ENCODE measurements at places on chromosomes 13 and 19.

GRCh38 chr19:10454267-10454666, 33.9 kb downstream of the PDE4A start:
- no peak overlapping the region for H3K27ac ChIP-seq
- peaks cover 4% of the 10 kb centered on the region for H3K27me3 ChIP-seq
- no peak overlapping the region for H3K4me3 ChIP-seq
- H3K4me1 ChIP-seq, result peaks cover 52% of the 10 kb centered on the region
- H3K36me3 ChIP-seq, result no peaks in the 10 kb centered on the region
- DNase-seq, result peak; percentile 46

- H3K27me3 ChIP-seq, result no peaks in the 10 kb centered on the region
- no peak overlapping the region for H3K27ac ChIP-seq
Measured at GRCh38 chr19:739998-740715, 10.8 kb upstream of the MISP start.

GRCh38 chr13:106286811-106287210, 248.7 kb downstream of the EFNB2 start:
- no peak overlapping the region for H3K4me3 ChIP-seq
- H3K27ac ChIP-seq, result no peak overlapping the region
- no peak for DNase-seq
- H3K36me3 ChIP-seq, result no peaks in the 10 kb centered on the region

- H3K27me3 ChIP-seq, result no peaks in the 10 kb centered on the region
- no peak overlapping the region for H3K4me3 ChIP-seq
- DNase-seq, result no peak
- H3K4me1 ChIP-seq, result no peaks in the 10 kb centered on the region
- no peaks in the 10 kb centered on the region for H3K36me3 ChIP-seq
Measured at GRCh38 chr13:72435251-72435650, 292.2 kb downstream of the MZT1 start.

- H3K27ac ChIP-seq, result peak overlapping the region; percentile 99
- no peak for DNase-seq
- H3K4me3 ChIP-seq, result peak overlapping the region; percentile 99
- no peaks in the 10 kb centered on the region for H3K27me3 ChIP-seq
- peaks cover 39% of the 10 kb centered on the region for H3K4me1 ChIP-seq
- peaks cover 21% of the 10 kb centered on the region for H3K36me3 ChIP-seq
Measured at GRCh38 chr13:42272804-42273175, 838 bp downstream of the AKAP11 start.

GRCh38 chr13:101465877-101466276, 13.4 kb downstream of the ITGBL1 start:
- H3K4me1 ChIP-seq, result no peaks in the 10 kb centered on the region
- H3K27ac ChIP-seq, result no peak overlapping the region
- H3K4me3 ChIP-seq, result no peak overlapping the region
- no peaks in the 10 kb centered on the region for H3K36me3 ChIP-seq

DNA sequence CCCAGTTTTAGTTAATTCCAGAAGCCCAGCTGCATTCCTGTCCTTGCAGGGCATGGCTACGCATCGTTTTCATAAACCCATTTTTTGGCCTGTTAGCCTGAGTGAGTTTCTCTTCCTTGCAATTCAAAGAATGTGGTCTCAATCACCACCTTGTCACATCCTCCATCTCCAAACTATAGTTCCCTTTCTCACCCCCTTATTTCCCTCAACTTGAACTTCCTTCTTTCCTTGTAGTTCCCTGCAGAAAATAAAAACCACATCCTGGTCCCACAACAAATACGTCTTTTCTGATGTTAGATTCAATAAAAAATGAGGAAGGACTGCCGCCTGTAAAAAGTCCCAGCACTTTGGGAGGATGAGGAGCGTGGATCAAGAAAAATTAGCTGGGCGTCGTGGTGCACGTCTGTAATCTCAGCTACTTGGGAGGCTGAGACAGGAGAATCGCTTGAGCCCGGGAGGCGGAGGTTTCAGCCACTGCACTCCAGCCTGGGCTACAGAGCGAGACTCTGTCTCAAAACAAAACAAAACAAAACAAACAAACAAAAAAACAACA, 13.2 kb downstream of the ADGRE3 start:
- DNase-seq, result no peak
- no peak overlapping the region for H3K27ac ChIP-seq
- H3K27me3 ChIP-seq, result peaks cover 11% of the 10 kb centered on the region
- H3K4me3 ChIP-seq, result no peak overlapping the region
- no peaks in the 10 kb centered on the region for H3K4me1 ChIP-seq
- H3K36me3 ChIP-seq, result no peaks in the 10 kb centered on the region

DNA sequence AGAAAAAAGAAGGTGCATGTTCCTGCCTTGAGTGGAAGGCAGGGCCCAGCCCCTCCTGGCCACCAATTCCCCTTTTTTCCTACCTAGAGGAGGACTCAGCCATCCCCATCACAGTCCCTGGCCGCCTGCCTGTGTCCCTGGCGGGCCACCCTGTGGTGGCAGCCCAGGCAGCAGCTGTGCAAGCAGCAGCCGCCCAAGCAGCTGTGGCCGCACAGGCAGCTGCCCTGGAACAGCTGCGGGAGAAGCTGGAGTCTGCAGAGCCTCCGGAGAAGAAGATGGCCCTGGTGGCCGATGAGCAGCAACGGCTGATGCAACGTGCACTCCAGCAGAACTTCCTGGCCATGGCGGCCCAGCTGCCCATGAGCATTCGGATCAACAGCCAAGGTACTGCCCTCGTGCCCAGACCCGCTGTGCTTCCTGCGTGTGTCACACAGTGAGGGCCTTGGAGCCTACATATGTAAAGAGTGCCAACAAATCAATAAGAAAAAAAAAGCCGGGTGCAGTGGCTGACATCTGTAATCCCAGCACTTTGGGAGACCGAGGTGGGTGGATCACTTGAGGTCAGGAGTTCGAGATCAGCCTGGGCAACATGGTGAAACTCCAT, 17.6 kb upstream of the WDR18 start:
- H3K27me3 ChIP-seq, result peaks cover 3% of the 10 kb centered on the region
- no peak overlapping the region for H3K27ac ChIP-seq
- H3K36me3 ChIP-seq, result peaks cover 86% of the 10 kb centered on the region
- no peak for DNase-seq

- H3K4me1 ChIP-seq, result peaks cover 4% of the 10 kb centered on the region
- no peak overlapping the region for H3K27ac ChIP-seq
- H3K4me3 ChIP-seq, result no peak overlapping the region
- H3K36me3 ChIP-seq, result no peaks in the 10 kb centered on the region
- H3K27me3 ChIP-seq, result peaks cover 29% of the 10 kb centered on the region
Measured at GRCh38 chr19:3397266-3398022, 31.1 kb downstream of the NFIC start.

DNA sequence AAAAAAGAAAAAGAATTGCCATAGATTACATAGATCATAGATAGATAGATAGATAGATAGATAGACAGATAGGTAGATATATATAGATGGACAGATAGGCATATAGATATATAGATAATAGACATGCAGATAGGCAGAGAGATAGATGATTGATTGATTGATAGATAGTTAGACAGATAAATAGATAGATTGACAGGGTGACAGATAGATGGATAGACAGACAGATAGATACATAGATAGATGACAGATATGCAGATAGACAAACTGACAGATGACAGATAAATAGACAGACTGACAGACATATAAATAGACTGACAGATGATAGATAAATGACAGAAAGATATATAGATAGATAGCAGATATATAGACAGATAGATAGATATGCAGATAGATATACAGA, 474.0 kb downstream of the IRS2 start:
- no peak for DNase-seq
- peaks cover 7% of the 10 kb centered on the region for H3K27me3 ChIP-seq
- H3K4me1 ChIP-seq, result peaks cover 10% of the 10 kb centered on the region
- no peak overlapping the region for H3K27ac ChIP-seq
- H3K36me3 ChIP-seq, result no peaks in the 10 kb centered on the region
- H3K4me3 ChIP-seq, result no peak overlapping the region

- no peak for DNase-seq
- no peak overlapping the region for H3K27ac ChIP-seq
- peaks cover 19% of the 10 kb centered on the region for H3K4me1 ChIP-seq
- H3K27me3 ChIP-seq, result no peaks in the 10 kb centered on the region
- H3K4me3 ChIP-seq, result no peak overlapping the region
Measured at GRCh38 chr13:44040818-44041100, 161.1 kb downstream of the LACC1 start.

GRCh38 chr19:34601071-34601470, 75.9 kb downstream of the SCGB2B2 start:
- DNase-seq, result no peak
- H3K36me3 ChIP-seq, result no peaks in the 10 kb centered on the region
- peaks cover 14% of the 10 kb centered on the region for H3K27me3 ChIP-seq
- H3K4me1 ChIP-seq, result no peaks in the 10 kb centered on the region
- H3K27ac ChIP-seq, result no peak overlapping the region

- H3K4me1 ChIP-seq, result peaks cover 28% of the 10 kb centered on the region
- H3K27me3 ChIP-seq, result peaks cover 19% of the 10 kb centered on the region
- H3K36me3 ChIP-seq, result peaks cover 18% of the 10 kb centered on the region
- H3K27ac ChIP-seq, result no peak overlapping the region
- no peak for DNase-seq
- H3K4me3 ChIP-seq, result no peak overlapping the region
Measured at GRCh38 chr13:113417008-113417751, 36.1 kb downstream of the ADPRHL1 start.

DNA sequence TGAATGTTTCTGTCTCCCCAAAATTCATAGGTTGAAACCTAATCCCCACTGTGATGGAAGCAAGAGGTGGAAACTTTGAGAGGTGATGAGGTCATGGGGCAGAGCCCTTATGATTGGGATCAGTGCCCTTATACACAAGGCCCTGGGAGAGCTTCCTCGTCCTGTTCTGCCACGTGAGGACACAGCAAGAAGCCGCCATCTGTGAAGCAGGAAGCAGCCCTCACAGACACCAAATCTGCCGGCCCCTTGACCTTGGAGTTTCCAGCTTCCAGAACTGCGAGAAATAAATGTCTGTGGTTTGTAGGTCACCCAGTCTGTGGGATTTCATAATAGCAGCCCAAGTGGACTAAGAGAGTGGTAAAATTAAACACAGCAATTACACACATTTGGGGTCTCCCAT, 737.4 kb downstream of the UQCRFS1 start:
- no peaks in the 10 kb centered on the region for H3K27me3 ChIP-seq
- H3K4me3 ChIP-seq, result no peak overlapping the region
- no peaks in the 10 kb centered on the region for H3K36me3 ChIP-seq
- H3K27ac ChIP-seq, result no peak overlapping the region
- H3K4me1 ChIP-seq, result peaks cover 43% of the 10 kb centered on the region

DNA sequence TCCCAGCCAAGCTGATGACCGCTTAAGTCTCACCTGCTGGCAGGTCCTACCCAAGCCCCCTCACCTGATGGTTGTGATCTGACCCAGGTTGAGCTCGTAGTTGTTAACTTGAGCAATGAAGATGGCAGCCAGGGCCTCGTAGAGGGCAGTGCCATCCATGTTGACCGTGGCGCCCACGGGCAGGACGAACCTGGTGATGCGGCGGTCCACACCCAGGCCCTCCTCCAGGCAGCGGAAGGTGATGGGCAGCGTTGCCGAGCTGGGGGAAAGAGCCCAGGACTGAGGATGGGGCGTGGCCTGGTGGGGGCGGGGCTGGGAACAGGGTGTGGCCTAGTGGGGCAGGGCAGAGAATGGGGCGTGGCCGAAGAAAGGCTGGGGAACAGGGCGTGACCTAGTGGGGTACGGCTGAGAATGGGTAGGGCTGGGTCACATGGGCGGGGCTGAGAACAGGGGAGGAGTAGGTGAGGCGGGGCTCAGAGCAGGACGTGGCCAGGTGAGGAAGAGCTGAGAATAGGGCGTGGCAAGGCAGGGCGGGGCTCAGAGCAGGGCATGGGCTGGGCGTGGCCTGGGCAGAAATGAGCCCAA, 12.9 kb downstream of the OR7C2 start:
- H3K4me3 ChIP-seq, result no peak overlapping the region
- H3K4me1 ChIP-seq, result no peaks in the 10 kb centered on the region
- no peak for DNase-seq
- H3K27me3 ChIP-seq, result peaks cover 5% of the 10 kb centered on the region
- H3K27ac ChIP-seq, result no peak overlapping the region

- H3K27me3 ChIP-seq, result peaks cover 30% of the 10 kb centered on the region
- no peak for DNase-seq
- H3K36me3 ChIP-seq, result peaks cover 6% of the 10 kb centered on the region
- peaks cover 42% of the 10 kb centered on the region for H3K4me1 ChIP-seq
Measured at GRCh38 chr19:489418-490196, 6.7 kb upstream of the MADCAM1 start.

DNA sequence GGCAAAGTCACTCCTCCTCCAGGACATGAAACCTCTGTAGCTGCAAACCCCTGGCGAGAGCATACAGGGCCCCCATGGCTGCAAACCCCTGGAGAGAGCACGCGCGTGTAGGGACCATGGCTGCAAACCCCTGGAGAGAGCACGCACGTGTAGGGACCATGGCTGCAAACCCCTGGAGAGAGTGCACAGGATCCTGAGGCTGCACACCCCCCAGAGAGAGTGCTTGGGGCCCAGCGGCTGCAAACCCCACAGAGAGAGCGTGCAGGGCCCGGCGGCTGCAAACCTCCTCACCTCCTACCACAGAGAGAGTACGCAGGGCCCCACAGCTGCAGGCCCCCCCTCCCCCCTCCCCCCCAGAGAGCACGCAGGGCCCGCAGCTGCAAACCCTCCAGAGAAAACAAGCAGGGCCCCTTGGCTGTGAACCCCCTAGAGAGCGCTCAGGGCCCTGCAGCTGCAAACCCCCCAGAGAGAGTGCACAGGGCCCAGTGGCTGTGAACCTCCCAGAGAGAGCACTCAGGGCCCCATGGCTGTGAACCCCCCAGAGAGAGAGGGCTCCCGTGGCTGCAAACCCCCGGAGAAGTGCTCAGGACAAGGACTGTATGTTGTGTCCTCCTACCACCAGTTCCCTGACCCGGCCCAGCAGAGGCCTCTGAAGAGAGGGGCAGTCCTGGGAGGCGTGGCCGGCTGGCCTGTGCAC, 7.3 kb downstream of the ADPRHL1 start:
- H3K4me1 ChIP-seq, result peaks cover 32% of the 10 kb centered on the region
- H3K27ac ChIP-seq, result no peak overlapping the region
- no peaks in the 10 kb centered on the region for H3K27me3 ChIP-seq
- no peak overlapping the region for H3K4me3 ChIP-seq

- no peak overlapping the region for H3K27ac ChIP-seq
- H3K27me3 ChIP-seq, result peaks cover 4% of the 10 kb centered on the region
- no peak overlapping the region for H3K4me3 ChIP-seq
Measured at GRCh38 chr13:37701972-37702371, 103.4 kb upstream of the POSTN start.

DNA sequence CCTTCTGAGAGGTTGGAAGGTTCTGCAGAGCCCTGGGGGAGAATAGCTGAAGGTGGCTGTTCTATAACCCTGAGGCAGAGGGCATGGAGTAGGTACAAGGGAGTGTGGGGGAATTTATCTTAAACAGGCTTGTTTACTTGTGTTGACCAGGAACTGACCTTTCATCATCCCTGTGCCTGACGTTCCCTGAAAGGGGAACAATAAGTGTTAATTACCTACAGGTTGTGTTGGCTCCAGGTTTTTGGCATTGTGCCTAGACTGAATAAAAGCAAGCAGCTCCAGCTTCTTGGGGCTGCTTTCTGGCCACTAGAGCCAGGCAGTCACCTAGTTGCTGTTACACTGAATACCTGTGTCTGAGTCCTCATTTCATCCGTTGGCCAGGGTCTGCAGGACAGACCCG, 60.0 kb downstream of the ZNF627 start:
- no peak for DNase-seq
- no peaks in the 10 kb centered on the region for H3K27me3 ChIP-seq
- no peaks in the 10 kb centered on the region for H3K4me1 ChIP-seq
- H3K36me3 ChIP-seq, result peaks cover 90% of the 10 kb centered on the region

Data from nephron progenitor cell (in vitro differentiated cells).